ENCODE measurements at places on chromosomes 16 and 17.

- no peak for DNase-seq
Measured at GRCh38 chr17:2700491-2701141, 10.9 kb downstream of the CLUH start.

GRCh38 chr16:85248342-85248741 is 136.1 kb upstream of the CIBAR2 start:
- DNase-seq, result no peak

- DNase-seq, result no peak
Measured at GRCh38 chr16:75065521-75066149, 50.9 kb downstream of the LDHD start.

- no peak for DNase-seq
Measured at GRCh38 chr17:50072925-50073324, 17.0 kb downstream of the ITGA3 start.

DNA sequence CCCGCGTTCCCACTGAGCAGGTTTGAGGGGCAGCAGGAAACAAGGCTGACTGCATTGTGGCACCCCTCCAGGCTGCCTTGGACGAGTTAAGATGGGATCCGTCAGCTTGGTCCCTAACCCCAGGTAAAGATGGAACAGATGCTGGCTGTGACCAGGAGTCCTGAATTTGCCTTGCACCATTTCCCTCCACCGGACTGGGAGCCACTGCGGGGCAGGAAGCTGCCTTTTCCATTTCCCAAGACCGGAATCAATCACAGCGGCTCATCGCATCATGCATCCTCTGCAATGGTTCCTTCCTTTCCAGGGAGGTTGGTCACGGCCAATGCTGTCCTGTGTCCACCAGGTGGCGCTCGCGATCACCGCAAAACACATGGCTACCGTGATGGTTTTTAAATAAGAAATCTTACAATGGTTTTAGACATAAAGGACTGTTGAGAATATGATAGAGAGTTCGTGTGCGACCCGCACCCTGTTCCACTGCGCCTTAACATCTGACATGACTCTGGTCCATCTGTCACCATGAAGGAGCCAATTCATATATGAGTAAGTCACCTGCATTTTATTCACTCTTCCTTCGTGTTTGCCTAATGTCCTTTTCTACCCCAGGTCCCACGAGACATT is 6.8 kb upstream of the MEAK7 start:
- DNase-seq, result peak; percentile 80

- no peak for DNase-seq
Measured at GRCh38 chr17:29607557-29608195, 14.7 kb downstream of the ANKRD13B start.

DNA sequence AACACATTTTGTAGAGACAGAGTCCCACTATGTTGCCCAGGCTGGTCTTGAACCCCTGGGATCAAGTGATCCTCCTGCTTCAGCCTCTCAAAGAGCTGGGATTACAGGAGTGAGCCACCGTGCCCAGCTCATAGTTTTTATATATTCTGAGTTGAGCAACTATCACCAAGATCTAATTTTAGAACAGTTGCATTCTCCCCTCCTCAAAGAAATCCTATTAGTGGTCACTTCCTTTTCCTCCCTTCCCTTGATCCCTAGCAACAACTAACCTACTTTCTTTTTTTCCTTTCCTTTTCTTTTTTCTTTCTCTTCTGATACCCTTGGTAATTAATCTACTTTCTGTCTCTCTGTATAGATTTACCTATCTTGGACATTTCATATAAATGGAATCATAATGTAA is 61.5 kb upstream of the B4GALNT2 start:
- no peak for DNase-seq

Data from stimulated activated CD4-positive, alpha-beta T cell treated with anti-CD3 and anti-CD28 coated beads, TNF-alpha, amount 100 ng/mL, for 1 hour (primary cell).